Natural killer cell (primary cell): ENCODE measurements at places on chromosomes 5 and 9. TPM values are rescaled to one million over a fixed set of nuclear protein-coding genes. Genes with fewer than 3 reads are reported as not detected.
A peak's percentile ranks its signal among the peaks of the same experiment; 100 is the strongest.

DNA sequence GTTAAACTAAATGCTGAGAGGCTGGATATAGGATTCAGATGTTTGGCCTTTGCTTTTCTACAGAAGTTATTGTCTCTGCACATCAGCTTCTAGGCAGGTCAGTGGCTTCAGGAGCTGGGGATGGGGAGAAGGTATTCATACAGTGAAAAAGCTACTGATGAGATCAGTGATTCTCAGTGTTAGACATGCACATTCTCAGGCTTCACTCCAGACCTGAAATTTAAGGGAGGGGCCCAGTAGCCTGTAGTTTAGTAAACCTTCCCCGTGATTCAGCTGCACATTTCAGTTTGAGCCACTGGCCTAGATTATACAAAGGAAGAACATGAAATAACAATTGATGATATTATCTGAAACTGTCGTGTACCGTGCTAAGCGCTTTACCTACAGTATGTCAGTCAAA lies 127.2 kb downstream of the ARHGAP26 start:
- H3K27ac ChIP-seq, result no peak overlapping the region
- H3K36me3 ChIP-seq, result peaks cover 56% of the 10 kb centered on the region
- H3K4me1 ChIP-seq, result no peaks in the 10 kb centered on the region
- no peak overlapping the region for H3K4me3 ChIP-seq

- DNase-seq, result peak; percentile 22
- H3K27me3 ChIP-seq, result no peaks in the 10 kb centered on the region
- H3K4me3 ChIP-seq, result no peak overlapping the region
- H3K27ac ChIP-seq, result peak overlapping the region; percentile 54
- peaks cover 58% of the 10 kb centered on the region for H3K36me3 ChIP-seq
These were observed 8.3 kb downstream of the LPCAT1 start for GRCh38 chr5:1515311-1515920.

DNA sequence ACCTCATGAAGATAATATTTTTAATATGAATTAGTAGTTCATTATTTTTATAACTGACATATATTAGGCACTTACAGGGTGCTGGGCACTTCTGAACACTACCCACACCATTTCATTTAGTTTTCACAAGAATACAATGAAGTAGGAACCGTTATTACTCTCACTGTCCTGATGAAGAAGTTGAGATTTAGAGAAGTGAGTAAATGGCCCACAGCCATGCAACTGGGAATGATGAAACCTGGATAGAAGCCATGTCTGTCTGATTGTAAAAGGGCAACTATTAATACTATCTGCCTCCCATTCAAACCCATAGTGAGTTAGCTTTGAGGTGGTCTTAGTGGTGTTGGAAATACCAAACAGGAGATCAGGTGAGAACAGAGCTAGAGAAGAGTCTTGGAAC lies 29.6 kb upstream of the OTULINL start:
- no peak overlapping the region for H3K4me3 ChIP-seq
- H3K27me3 ChIP-seq, result no peaks in the 10 kb centered on the region
- DNase-seq, result no peak
- H3K27ac ChIP-seq, result no peak overlapping the region
- no peaks in the 10 kb centered on the region for H3K36me3 ChIP-seq

- H3K4me1 ChIP-seq, result no peaks in the 10 kb centered on the region
- no peak for DNase-seq
- no peaks in the 10 kb centered on the region for H3K36me3 ChIP-seq
These were observed 206.1 kb downstream of the SLIT3 start for GRCh38 chr5:169094586-169095409.

The UNC13B gene
- total RNA-seq, result 0.21 TPM

The C9orf85 gene
- total RNA-seq, result 11.1 TPM

The PLPP7 gene
- total RNA-seq, result 0.59 TPM

The PGM5 gene
- total RNA-seq, result not detected

GRCh38 chr5:170121321-170121720 lies 15.6 kb downstream of the FOXI1 start:
- DNase-seq, result no peak
- H3K4me3 ChIP-seq, result no peak overlapping the region
- no peaks in the 10 kb centered on the region for H3K36me3 ChIP-seq
- H3K27ac ChIP-seq, result no peak overlapping the region
- H3K27me3 ChIP-seq, result no peaks in the 10 kb centered on the region
